NCI-H187 treated with DMSO at 0.1 percent for 48 hours (cell line): ENCODE measurements at places on chromosomes 12 and 14.

DNA sequence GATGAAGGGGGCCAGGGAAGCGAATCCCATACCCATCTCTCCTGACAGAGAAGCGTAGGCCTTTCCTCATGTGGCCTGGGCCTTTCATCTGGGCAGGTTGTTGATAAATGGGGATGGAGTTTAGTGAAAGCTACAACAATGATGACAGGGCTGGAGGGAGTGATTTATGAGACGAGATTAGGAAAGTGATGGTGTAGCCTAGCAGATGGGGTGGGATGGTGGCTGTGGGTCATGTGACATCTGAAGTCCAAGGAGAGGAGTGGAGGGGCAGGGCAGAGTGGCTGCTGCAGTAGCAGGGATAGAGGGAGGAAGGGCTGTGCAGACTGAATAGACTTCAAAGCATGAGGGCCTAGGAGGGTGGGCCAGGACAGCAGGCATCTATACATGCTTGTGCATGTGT, 85.5 kb downstream of the ADCK1 start:
- no peak for DNase-seq

- no peak for DNase-seq
These were observed 62.5 kb upstream of the FAR2 start for GRCh38 chr12:29086325-29087271.

GRCh38 chr14:80784820-80785219, 156.7 kb downstream of the CEP128 start:
- no peak for DNase-seq

- no peak for DNase-seq
These were observed 770.7 kb downstream of the BCL11B start for GRCh38 chr14:98501335-98501734.

DNA sequence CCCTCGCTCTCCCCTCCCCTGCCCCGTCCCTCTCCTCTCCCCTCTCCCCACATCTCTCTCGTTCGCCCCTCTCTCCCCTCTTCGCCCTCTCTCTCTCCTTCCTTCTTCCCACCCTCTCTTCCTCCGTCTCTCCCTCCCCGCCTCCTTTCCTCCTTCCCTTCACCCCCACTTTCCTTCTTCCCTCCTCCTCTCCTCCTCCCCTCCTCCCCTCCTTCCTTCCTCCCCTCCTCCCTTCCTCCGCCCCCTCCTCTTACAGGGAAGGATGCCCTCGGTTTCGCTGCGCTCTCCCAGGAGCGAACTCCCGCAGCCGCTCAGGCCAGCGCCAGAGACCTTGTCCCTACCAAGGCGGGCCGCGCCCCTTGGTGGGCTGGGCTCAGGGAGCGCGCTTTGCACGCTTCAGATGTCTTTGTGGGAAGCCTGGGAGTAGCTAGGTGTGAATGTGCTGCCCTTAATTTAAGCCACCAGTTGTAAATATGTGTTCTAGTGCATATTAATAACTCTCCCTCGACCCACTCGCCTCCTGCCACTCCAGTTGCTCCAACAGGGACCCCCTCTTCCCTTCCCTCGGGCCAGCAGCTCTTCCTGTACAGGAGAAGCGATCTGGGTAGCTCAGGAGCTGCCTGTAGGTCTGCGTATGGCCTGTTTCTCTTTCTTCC, 13.3 kb upstream of the MAP3K9 start:
- DNase-seq: no peak

GRCh38 chr14:71638523-71639196, 293.6 kb upstream of the RGS6 start:
- no peak for DNase-seq

DNA sequence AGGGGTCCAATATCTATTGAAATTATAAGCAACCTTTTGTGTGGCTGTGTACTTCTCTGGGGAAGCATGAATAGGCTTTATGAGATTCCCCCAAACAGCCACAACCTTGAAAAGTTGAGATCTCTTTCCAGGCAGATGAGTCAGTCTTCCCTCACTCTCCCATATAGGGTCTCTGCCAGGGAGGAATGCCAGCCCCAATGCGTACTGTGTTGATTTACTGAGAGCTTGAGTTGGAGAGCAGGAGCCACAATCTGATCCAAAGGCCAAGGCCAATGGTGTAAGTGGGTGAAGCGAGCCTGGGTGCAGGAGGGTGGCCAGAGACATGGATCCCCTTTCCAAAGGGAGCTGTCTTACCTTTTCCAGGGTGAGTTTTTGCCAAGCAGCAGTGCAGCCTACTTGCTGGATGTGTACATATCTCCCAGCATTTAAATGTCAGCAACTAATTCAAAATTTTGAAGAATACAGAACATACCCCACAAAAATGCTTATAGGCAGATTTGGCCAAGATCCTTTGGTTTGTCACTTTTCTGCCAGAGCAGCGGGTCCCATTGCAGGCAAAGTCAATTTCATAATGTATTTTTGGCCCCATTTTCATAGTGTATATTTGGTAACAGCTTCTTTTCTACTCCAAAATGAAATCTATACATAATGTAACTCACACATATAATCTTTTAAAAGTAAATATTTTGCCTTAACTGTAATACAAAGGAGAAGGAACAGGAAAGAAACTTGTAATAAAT, 88.2 kb downstream of the TBC1D30 start:
- no peak for DNase-seq

DNA sequence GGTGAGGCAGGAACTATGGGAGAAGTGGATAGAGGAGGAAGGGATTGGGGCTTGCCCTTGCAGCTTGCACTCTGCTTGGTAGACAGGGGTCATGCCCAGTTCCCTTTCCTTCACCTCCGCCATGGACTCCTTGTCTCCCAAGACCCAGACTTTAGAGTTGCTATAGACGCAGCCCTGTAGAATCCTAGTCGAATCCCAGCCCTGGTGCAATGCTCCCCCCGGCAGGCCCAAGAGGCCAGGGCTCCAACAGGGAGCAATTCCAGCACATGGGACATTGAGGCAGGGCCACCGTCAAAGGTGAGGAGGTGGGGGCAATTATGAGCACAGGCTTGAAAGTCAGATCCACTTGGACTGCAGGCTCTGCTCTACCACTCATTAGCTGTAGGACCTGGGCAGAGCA, 29.5 kb upstream of the BCDIN3D start:
- DNase-seq: no peak

GRCh38 chr12:124175704-124176103, 119.2 kb upstream of the RFLNA start:
- DNase-seq: no peak
